H9 (cell line): ENCODE measurements at places on chromosomes 2 and 18. TPM values are rescaled to one million over a fixed set of nuclear protein-coding genes. Genes with fewer than 3 reads are reported as not detected.
A peak's percentile ranks its signal among the peaks of the same experiment; 100 is the strongest.

DNA sequence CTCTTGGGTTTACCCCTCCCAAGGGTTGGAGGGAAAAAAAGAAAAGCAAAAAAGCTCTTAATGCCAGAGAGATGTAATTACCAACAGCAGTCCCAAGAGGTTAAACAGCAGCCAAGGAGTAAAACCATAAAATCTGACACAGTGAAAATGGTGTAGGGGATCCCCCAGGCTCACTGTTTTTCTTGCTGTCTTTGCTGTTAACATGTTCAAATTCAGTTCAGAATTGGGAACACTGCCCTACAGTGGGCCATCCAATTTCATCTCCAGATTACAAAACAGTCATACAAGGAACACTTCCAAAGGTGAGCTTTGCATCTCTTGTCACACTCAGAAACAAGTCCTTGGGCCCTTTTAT, 54.5 kb downstream of the PLEKHM3 start:
- peaks cover 5% of the 10 kb centered on the region; the same call in 1 of the 2 replicates for H3K4me1 ChIP-seq
- peak overlapping the region; percentile 50 for H3K27ac ChIP-seq
- no peaks in the 10 kb centered on the region for H3K36me3 ChIP-seq
- DNase-seq, result no peak
- no peaks in the 10 kb centered on the region for H3K27me3 ChIP-seq

GRCh38 chr2:134452042-134452733, 198.3 kb downstream of the MGAT5 start:
- H3K4me3 ChIP-seq, result no peak overlapping the region
- H3K27ac ChIP-seq, result no peak overlapping the region
- H3K27me3 ChIP-seq, result no peaks in the 10 kb centered on the region
- peaks cover 7% of the 10 kb centered on the region for H3K36me3 ChIP-seq

DNA sequence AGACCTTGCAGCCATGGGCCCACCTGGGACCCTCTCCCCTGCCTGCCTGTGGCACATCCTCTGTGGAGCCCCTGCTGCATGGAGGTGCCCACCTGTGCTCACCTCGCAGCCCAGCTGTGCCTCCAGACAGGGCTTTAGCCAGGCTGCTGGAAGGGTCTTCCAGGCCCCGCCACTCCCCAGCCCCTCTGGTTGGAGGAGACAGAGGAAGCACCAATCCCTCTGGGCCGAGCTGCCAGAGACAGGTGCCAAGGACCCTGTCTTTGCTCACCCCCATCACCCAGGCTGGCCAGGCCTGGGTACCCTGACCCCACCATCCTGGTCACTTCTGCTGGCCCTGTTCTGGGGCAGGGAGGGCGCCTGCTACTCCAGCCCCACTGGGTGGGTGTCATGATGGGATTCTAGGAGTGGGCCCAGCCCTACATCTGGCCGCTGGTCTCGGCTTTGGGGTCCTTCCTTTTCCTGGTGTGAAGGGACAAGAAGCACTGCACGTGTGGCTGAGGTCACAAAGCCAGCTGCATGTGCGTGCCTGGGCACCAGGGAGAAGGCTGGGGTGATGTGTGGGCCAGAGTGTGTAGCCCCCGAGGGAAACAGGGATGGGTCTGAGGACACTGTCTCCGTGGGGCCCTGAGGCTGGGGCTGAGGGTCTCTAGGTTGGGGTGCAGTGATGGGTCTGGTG, 9.3 kb upstream of the NEU4 start:
- DNase-seq, result no peak
- no peaks in the 10 kb centered on the region; the same call in 1 of the 2 replicates for H3K36me3 ChIP-seq
- H3K4me3 ChIP-seq, result no peak overlapping the region
- peaks cover 2% of the 10 kb centered on the region; the same call in 1 of the 2 replicates for H3K4me1 ChIP-seq

DNA sequence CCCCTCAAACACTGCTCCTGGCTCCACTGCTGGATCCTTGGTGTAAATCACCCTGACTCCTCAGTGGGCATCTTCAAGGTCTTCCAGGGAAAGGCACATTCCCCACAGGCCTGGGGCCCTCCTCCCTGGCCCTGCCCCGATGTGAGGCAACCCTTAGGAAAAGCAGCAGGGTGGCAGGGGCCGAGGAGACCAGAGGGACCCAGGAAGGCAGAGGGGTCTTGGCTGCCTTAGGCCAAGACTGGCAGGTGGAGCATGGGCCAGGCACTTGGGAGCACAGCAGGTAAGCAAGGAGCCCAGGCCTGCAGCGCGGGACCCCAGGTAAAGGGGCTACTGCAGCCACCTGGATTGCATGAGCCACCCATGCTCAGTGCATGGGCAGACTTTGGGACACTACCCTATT, 96.9 kb downstream of the GYPC start:
- no peak for DNase-seq
- no peak overlapping the region for H3K4me3 ChIP-seq
- H3K36me3 ChIP-seq, result no peaks in the 10 kb centered on the region; the same call in 2 of the 3 replicates
- peaks cover 2% of the 10 kb centered on the region; the same call in 1 of the 2 replicates for H3K4me1 ChIP-seq

GRCh38 chr2:234676109-234676782, 179.4 kb upstream of the ARL4C start:
- H3K27me3 ChIP-seq, result no peaks in the 10 kb centered on the region
- DNase-seq, result peak; percentile 17
- H3K36me3 ChIP-seq, result peaks cover 7% of the 10 kb centered on the region
- no peak overlapping the region for H3K4me3 ChIP-seq
- peak overlapping the region; percentile 61 for H3K27ac ChIP-seq

DNA sequence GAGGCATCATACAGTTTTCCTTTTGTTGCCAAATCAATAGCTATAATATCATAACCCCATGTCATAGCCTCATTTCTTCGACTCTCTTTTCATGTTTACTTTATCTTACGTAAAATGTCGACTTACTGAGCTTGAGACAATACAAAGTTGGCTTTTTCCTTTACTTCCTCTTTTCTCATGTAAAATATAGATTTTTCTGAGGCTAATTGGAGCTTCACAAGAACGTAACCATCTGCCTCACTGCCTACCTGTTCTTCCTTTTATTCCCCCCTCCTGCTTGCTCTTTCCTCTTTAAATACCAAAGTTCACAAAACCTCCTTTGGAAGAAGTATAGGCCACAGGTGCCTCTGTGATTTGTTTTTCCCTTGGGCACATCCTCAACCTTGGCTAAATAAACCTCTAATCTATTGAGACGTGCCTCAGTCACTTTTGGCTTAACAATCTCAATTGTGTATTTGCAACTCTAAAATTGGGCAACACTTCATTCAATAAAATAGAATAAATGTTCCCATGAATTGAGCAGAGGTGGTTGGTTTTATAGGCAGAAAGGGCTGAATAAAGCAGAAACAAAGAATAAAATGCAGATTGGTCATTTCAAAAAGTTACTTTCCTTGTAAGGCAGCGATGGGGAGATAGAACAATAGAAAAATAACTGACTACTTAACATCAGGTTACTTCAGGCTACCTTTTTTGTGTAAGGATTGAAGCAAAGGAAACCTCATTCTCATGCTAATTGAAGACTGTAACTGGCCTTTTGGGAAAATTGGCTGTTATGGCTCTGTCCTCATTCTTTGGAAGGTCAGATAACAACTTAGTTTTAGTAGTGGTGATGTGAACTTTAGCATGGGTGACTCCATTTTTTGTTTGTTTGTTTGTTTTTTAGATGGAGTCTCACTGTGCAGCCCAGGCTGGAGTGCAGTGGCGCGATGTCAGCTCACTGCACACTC, 21.3 kb downstream of the COMMD1 start:
- H3K27me3 ChIP-seq, result no peaks in the 10 kb centered on the region
- peak overlapping the region; percentile 44 for H3K27ac ChIP-seq
- no peaks in the 10 kb centered on the region for H3K4me1 ChIP-seq
- peaks cover 14% of the 10 kb centered on the region for H3K36me3 ChIP-seq

The SLC4A3 gene
- 10.7 and 11.1 TPM in 2 replicates for total RNA-seq
